ENCODE measurements at places on chromosomes 1 and 21. TPM values are rescaled to one million over a fixed set of nuclear protein-coding genes. Genes with fewer than 3 reads are reported as not detected.

DNA sequence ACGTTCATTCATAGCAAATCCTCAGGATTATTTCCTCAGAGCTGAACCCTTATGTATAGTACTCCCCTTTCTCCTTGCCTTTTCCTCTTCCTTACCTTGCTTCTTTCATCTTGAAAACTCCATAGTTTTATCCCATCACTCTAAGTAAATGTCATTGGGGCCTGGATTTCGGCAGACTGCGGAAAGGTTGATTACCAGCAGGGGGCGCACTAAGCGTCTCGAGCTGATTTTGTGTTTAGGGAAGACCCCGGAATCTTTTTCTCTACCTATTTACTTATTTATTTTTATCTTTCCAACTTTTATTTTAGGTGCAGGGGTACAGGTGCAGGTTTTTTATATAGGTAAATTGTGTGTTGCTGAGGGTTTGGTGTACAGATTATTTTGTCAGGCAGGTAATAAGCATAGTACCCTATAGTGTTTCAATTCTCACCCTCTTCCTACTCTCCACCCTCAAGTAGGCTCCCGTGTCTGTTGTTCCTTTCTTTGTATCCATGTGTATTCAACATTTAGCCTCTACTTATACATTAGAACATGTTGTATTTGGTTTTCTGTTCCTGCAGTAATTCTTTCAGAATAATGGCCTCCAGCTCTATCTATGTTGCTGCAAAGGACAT, 11.4 kb upstream of the MTARC1 start:
- no peak for DNase-seq

The FOXD3 gene
- total RNA-seq, result not detected

DNA sequence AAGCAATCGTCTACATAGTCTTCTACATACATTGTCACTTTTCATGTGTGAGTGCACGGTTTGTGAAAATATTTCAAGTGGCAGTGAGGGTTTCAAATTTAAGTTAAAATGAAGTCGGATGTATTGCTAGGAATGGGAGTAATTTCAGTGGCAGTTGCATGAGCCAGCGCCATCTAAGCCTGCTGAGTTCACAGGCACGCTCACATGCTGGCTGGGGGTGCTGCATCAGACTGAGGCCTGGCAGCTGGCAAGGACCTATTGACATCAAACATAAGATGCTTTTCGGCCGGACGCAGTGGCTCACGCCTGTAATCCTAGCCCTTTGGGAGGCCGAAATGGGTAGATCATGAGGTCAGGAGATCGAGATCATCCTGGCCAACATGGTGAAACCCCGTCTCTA, 80.7 kb downstream of the UBE4B start:
- no peak for DNase-seq

DNA sequence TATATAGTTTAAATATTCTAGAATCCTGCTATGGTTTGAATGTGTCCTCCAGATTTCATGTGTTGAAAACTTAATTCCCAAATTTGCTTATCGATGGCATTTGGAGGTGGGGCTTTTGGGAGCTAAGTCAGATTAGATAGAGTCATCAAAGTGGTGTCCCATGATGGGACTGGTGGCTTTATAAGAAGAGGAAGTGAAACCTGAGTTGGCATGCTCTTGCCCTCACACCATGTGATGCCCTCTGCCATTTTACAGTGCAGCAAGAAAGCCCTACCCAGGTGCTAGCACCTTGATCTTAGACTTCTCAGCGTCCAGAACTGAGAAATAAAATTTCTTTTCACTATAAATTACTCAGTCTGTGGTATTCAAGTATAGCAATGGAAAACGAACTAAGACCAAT, 111.3 kb downstream of the TGFB2 start:
- no peak for DNase-seq

The LCE2A gene
- not detected for total RNA-seq

- peak; percentile 73 for DNase-seq
Measured at GRCh38 chr1:9715536-9716226, 64.2 kb downstream of the PIK3CD start.

The MYCL gene
- total RNA-seq, result not detected

- no peak for DNase-seq
Measured at GRCh38 chr1:10789047-10789791, 7.2 kb downstream of the CASZ1 start.

DNA sequence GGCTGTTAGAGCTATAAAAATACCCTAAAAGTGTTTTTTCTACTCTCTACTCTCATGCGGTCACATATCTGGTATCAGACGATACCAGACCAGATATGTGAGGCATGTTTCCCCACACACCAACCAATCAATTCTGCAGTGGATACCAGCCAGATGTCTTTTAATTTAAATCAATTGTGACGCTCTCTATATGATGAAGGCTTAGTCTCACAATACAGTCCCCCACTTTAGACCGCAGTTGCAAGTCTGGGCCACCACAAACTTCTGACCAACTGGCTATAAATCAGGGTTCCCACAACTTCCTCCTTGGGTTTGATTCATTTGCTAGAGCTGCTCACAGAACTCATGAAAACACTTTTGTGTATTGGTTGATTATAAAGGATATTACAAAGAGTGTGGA, 586.1 kb upstream of the ZP4 start:
- DNase-seq, result no peak
